ENCODE measurements at places on chromosomes 11 and 22. TPM values are rescaled to one million over a fixed set of nuclear protein-coding genes. Genes with fewer than 3 reads are reported as not detected.

GRCh38 chr11:110465231-110465630 is 35.5 kb downstream of the FDX1 start:
- no peak for DNase-seq

GRCh38 chr22:23044570-23044969 is 25.7 kb upstream of the GNAZ start:
- DNase-seq = no peak

- DNase-seq = peak; percentile 77
These were observed 13.0 kb upstream of the CYB5R3 start for GRCh38 chr22:42661985-42662831.

DNA sequence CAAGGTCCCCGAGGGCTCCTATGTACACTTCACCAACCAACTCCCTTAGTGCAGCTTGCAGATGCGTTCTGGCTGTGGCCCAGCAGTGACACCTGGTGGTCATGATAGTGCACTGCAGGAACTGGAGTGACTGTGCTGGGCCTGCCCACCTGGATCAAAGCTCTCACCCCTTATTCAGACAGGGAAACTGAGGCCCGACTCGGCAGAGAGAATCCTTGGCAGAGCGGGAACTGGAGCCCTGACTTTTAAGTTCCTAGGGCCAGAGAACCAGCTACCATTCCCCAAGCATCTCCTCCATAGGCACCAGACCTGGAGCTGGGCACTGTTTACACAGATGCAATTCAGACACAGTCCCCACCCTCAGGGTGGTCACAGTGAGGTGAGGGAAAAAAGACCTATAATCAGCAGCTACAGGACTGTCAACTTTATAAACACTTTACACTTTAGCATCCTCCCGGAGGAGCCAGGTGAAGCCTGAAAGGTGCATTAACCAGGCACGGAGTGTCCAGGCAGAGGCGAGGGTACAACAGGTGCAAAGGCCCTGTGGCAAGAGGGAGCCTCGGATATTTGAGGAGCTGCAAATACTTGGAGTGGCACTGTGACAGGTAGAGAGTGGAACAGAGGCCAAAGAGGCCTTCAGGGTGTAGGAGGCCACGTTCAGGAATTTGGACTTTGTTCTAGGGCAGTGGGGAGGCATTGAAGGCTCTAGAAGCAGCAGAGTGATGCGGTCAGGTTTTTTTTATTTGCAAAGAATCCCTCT is 22.0 kb downstream of the RHBDD3 start:
- peak; percentile 46 for DNase-seq

Gene B4GALNT4
- 2.2 TPM for total RNA-seq

Gene DUSP8
- 5.8 TPM for total RNA-seq

Gene SAA2
- not detected for total RNA-seq
